ENCODE measurements at places on chromosomes 5 and 9.

DNA sequence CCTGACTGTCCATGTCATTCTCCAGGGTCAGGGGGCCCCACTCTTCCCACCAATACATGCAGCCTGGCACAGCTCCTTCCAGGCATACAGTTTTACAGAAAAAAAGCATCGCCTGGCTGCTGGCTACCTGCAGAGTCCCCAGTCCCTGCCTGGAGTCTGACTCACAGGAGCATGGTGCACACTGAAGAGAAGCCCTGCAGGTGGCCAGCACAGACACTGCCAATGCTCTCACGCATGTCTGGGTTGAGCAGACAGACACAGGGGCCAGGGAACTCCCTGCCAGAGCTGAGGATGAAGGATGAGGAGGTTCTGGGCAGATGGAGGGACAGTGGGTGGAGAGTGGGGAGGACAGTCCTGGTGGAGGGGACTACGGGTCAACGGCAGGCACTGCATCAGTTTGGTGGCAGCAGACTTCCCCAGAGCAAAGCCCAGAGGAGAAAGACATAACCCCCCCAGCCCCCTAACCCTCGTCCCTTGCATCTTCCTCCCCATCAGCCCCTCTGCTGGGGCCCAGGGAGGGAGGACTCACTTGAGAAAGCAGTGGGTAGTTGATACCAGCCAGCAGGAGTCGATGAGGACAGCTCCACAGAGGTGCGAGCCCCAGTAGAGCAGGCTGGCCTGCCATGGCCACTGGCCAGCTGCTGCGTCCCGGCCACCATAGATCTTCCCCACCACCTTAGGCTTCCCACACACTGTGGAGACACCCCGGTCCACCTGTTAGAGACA, 72.9 kb upstream of the SPTLC1 start:
- no peak for DNase-seq

DNA sequence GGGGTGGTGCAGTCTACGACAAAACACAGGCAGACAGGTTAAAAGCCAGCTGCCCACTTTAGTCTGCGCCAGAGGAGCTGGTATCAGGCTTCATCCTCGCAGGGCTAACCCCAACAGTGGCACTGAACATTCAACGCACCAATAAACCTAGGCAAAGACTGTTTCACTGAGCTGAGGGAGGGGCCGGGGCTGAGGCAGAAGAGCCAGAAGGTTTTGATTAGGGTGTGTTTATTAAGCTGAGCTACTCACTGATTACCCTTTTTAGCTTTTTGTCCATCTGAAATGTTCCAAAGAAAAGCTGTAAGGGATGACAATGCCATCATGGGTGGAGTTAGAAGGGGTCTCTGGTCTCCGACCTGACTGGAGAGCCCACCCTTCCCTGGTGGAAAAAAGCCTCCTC, 1.4 kb downstream of the ZMYND19 start:
- no peak for DNase-seq

- no peak for DNase-seq
Observed at GRCh38 chr5:166726406-166726805, 1565.0 kb upstream of the WWC1 start.

DNA sequence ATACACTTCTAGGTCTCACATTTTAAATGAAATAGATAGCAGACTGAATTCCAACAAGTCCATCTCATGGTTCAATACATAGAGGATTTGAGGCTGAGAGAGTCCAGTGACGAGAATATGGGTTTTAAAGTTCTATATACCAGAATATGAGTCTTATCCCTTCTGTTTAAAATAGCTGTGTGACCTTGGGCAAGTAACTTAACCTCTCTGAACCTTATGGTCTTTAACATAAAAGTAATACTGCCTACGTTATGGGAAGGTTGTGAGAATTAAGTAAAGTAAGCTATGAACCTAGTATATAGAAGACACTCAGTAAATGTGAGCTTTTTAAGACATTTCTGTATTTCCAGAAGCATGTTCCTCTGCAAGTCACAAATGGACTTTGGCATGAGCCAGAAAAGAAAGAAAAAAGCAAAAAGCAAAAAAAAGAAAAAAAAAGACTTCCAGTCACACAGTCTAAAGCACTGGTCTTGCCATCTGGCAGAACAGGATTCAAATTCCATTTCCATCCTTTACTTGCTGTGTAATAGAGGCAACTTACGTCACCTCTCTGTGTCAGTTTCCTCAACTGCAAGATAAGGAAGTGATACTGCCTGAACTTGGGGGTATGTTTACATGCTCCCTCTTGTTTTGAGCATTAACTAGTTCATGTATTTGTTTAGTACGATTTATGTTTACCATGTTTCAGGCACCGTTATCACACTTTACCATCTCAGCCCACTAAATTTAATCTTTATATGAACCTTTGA, 248.2 kb downstream of the TRIM32 start:
- DNase-seq, result no peak

DNA sequence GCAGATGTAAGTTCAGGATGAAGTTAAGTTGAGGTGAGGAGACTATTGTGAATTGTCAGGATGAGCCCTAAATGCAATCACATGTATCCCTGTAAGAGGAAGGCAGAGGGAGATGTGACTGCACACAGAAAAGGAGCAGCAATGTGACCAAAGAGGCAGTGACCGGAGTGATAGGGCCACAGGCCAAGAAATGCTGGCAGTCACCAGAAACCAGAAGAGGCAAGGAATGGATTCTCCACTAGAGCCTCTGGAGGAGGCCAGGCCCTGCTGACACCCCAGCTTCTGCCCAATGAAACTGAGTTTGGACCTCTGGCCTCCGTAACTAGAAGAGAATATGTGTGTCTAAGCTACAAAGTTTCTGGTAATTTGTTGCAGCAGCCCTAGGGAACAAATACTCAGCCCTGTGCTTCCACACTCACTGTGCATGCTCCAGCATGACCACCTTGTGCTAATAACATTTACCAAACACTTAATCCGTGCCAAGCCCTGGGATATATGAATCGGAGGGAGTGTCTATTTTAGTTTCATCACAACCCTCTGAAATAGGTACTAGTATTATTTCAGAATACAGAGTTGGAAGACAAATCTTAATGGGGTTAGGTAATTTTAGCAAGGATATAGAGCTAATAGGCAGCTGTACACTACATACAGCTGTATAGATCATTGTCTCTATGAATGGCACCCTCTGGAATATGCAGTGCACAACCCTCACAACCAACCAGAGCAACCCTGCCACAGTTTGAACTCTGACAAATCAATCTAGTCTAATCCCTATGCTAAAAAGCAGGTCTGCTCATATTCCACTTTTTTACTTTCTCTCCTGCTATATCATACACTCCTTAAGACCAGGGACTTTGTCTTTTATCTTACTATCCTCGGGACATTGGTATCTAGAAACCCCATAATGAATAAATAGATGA, 7.8 kb upstream of the GPX8 start:
- no peak for DNase-seq

DNA sequence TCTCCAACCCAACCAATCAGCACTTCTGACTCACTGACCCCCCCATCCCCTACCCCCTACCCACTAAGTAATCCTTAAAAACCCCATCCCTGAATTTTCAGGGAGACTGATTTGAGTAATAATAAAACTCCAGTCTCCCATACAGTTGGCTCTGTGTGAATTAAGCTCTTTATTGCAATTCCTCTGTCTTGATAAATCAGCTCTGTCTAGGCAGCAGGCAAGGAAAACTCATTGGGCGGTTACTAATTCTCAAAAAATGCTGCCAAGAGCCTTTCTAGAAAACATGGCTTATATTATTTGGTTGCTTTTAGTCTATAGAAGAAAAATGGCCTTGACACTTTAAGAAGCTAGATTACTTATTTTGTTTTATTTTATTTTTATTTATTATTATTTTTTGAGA, 131.7 kb downstream of the SUSD1 start:
- DNase-seq, result no peak

- no peak for DNase-seq
Observed at GRCh38 chr9:4614627-4615026, 47.5 kb upstream of the PLPP6 start.

- no peak for DNase-seq
Observed at GRCh38 chr5:135027266-135027696, 6.7 kb downstream of the PITX1 start.

- DNase-seq, result no peak
Observed at GRCh38 chr9:107284636-107285035, 1.6 kb downstream of the RAD23B start.

DNA sequence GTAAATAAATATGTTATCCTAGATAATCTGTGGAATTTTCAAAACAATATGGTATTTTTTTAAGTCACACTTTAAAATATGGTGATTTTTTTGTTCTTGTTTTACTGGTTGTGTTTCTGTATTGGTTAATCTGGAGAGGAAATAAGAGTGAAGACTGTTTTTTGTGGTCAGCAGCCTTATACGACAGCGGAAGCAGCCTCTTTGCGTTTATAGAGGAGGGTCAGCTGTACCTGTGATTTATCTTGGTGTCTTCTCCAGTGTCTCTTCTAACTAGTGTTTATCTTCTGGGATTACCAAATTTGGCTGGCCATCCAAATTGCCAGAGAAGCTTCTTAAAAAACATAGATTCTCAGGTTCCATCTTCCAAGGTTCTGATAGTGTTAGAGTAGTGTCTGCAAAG, 58.7 kb downstream of the ICE1 start:
- no peak for DNase-seq

DNA sequence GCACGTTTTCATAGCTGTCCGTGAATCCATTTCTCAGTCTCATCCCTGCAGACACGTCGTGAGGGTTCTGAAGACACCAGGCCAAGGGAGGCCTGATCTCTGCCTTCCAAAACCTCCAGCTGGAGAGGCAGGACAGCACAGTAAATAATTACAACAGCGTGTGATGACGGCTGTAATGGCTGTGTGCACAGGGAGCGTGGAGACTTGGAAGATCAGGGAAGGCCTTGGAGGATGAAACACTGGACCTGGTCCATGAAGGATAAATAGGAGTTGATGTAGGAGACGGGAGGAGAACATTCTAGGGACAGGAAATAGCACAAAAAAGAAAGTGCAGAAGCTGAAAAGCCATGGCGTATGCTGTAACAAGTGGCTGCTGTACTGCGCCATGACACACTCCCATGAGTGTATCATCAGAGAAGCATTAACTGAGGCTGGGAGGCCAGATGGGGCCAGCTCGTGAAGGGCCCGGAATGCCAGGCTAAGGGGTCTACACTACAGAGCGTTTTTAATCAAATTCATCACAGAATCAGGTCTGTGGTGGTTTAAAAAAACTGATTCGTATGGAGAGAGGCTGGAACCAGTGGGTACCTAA, 97.2 kb downstream of the CRB2 start:
- DNase-seq, result no peak

- no peak for DNase-seq
Observed at GRCh38 chr9:121682201-121682600, 30.8 kb downstream of the DAB2IP start.

GRCh38 chr9:36214571-36214970, 23.9 kb downstream of the CLTA start:
- no peak for DNase-seq

DNA sequence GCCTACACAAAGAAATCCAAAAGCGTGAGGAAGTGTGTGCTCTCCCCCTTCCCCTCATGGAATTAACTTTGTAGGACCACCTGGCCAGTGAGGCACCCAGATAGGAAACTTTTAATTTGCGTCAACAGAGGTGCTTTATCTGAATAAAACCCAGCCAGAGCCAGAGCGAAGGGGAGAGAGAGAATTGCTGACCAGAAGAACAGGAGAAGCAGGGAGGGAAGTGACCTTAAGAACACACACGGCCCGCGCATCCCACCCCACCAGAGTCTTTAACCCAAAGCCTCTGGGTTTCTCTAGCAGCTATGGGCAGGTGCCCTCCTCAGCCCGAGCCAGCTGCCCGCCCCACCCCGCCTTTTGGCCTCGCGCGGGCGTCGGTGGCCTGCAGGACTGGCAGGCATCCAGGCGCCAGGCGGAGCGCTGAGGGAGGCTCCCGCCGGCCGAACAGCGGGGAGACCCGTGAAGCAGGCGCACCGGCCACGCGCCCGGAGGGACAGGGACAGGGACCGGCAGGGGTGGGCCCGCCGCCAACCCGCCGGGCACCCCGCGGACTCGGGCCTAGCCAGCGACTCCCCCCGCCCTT, 580 bp downstream of the ERAP1 start:
- peak; percentile 6 for DNase-seq

DNA sequence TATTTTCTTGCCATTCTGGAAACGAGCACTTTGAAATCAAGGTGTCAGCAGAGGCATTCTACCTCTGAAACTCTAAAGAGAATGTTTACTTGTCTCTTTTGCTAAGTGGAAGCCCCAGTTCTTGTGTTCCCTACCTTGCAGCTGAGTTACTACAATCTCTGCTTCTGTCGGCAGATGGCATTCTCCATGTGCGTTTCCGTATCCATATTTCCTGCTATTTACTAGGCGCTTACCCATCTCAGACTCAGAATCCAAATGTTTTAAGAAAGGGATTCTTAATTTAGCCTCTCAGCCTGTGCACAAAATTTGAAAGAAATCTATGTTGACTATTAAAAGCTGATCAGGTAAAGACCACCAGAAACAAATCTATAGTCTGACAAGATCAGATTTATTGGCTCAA, 221.3 kb upstream of the FTMT start:
- no peak for DNase-seq

DNA sequence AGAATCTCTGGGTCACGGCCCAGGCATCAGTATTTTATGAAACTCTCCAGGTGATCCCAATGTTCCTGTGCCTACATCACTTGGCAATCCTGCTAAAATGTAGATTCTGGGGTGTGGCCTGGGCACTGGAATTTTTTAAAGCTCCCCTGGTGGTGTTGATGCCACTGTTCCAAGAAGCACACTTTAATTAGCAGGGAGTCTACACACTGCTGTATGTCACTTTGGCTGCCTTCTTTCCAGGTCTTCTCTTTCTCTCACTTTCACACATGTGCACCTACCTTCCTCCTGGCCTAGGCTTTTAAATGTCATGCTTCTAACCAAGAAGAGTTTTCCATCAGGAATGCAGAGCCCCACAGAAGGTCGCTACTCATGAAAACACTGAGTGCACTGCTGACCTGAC, 136.0 kb upstream of the ALDH1B1 start:
- no peak for DNase-seq

GRCh38 chr5:139671096-139671841, 23.1 kb downstream of the CXXC5 start:
- no peak for DNase-seq

- DNase-seq, result peak; percentile 93
Observed at GRCh38 chr5:124628721-124629596, 117.5 kb downstream of the ZNF608 start.

Data from non-pigmented ciliary epithelial cell (primary cell).